ENCODE measurements at places on chromosomes 11 and 22.

DNA sequence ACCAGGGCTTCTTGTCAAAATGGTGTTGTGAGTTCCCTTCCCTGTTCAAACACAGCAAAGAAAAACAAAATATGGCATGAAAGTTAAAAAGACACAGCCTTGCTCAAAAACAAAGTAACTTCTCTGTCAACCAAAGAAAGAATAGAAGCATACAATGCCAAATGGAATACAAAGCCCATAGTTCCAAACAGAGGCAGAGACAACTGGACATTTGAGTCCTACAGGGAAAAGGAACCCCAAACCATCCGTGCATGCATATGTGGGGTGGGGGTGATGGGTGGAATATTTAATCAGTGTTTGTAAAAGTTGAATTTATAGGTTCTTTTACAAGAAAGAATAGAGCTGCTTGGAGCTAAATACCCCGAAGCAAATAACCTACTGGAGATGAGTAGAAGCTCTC lies 218.7 kb downstream of the FAM76B start:
- DNase-seq = no peak

- DNase-seq = no peak
Measured at GRCh38 chr11:1401656-1402221, 12.0 kb downstream of the BRSK2 start.

DNA sequence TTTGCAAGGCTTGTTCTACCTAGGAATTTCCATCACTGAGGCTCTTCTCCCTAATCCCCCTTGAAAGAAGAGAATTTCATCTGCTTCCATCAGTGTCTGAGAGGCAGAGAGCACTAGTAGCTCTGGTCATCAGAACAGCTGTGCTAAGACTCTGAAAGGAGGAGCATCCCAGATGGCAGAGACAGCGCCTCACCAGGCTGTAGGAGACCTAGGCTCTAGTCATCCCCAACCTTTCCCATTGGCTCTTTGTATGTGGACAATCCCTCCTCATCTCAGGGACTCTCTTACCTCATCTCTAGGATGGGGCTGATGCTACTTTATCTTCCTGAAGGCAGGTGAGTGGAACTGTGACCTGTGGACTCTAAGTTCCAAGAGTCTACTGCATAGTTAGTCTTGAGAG lies 8.8 kb upstream of the OR9I1 start:
- no peak for DNase-seq

- no peak for DNase-seq
Measured at GRCh38 chr11:2444821-2445745, at the start of gene KCNQ1. Gene KCNQ1 (plus strand): TSS chr11:2445008. CDS start chr11:2445099, 91 bp downstream.

- DNase-seq = no peak
Measured at GRCh38 chr11:96967616-96968015, 577.8 kb downstream of the JRKL start.

- no peak for DNase-seq
Measured at GRCh38 chr11:77119531-77119936, 8.5 kb upstream of the MYO7A start.

- DNase-seq = no peak
Measured at GRCh38 chr11:58057481-58057880, 26.7 kb downstream of the OR6Q1 start.

DNA sequence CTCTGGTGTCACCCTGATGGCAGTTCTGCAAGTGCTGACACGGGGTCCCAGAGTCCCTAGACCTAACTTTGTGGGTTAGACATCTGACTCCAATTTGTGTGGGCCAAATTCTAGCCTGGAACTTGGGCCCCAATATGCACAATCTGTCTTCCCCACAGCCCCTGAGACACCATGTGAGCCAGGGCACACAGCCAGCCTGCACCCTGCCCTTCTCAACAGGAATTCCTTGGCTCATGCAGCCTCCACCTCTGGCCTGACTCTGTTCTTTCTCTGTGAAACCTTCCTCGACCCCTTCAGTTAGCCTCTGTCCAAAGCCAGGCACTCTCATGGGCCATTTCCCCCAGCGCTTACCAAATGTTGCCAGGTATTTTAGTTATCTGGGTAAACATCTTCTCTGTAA lies 59.1 kb upstream of the POU2AF1 start:
- DNase-seq = no peak

DNA sequence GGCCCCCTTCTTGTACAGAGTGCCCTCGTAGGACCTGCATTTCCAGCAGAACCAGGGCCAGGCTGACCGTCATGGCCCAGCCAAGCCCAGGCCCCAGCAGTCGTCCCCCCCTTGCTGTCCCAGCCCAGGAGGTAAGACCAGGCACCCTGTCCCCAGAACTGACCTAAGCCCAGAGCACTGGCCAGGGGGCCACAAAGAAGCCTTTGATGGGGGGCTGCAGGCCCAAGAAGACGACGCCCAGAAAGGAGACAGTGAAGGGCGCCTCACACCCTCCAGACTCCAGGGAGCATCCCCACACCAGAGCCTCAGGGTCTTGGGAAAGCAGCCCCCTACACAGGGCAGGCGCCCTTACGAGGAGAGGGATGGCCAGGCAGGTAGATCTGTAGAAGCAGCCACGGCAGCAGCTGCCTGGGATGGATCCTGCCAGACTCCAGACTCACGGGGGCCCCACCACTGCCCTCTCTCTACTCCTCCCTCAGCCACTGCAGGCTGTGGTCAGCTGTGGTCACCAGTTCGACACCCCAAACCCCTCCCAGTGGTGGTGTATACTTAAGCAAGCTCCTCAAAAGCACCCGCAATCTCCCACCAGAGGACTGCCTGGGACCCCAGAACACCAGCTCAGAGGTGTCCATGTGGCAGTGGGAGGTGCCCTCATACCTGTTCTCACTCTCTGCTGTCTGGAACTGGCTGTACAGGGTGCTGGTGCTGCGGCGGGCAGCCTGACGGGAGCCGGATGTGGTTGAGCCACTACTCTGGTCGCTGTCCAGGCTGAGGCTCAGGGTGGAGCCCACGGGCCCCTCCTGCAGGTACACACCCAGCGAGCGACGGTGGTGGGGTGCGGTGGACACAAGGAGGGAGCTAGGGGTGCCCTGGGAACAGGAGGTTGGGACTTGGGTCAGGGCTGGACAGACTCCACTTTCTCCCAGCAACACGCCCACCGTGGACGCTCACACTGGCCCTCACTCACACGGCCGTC lies 27.0 kb downstream of the SBF1 start:
- no peak for DNase-seq

GRCh38 chr22:46374663-46375474 lies 39.4 kb downstream of the TRMU start:
- DNase-seq = no peak

DNA sequence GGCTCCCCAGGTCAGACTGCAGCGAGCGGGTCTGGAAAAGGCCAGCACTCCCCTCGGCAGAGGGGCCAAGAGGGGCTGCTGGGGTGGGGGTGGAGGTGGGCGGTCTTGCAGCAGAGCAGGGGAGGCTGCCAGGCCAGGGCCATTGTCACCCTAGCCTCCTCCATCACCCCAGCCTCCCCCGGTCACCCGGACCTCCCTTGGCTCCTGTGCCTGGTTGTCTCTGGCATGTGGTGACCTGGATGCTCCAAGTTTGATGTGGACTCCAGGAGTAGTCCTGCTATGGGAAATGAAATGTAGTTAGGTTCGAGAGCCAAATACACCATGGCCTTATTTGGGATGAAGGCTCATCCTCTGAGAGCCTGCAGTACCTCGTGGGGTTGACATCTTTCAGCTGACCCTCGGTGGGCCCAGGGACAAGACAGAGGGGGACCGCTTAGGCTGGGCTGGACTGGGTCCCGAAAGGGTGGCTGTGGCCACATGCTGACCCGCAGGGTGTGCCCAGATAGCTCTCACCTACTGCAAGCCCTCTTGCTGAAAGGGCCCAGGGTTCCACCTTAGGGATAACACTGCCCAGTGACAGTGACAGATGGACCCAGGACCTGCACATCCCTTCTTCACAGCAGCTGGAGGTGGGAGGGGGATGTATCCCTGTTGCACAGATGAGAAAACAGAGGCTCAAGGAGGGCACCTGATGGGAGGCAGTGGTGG lies 24.1 kb downstream of the MRGPRD start:
- DNase-seq = no peak

DNA sequence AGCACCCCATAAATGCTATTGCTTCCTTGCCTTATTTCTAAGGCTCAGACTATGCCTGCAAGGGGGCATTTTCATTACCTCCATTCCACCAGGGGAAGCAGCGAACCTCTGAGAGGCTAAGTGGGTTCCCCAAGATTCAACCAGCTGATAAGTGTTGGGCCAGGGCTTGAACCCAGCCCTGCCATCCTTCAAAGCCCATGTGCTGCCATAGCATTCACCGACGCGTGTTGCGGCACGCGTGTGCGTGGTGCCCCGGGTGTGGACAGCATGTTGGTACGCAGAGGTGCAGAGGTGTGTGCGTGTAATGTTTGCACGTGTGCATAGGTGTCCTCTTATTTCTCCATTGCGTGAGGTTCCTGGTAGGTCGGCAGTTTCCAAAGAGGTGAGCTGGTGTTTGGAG lies 66.0 kb upstream of the PPARA start:
- DNase-seq = no peak

- DNase-seq = no peak
Measured at GRCh38 chr11:41301023-41301422, 158.4 kb downstream of the LRRC4C start.

GRCh38 chr22:38839686-38840085 lies 4.1 kb downstream of the NPTXR start:
- no peak for DNase-seq

DNA sequence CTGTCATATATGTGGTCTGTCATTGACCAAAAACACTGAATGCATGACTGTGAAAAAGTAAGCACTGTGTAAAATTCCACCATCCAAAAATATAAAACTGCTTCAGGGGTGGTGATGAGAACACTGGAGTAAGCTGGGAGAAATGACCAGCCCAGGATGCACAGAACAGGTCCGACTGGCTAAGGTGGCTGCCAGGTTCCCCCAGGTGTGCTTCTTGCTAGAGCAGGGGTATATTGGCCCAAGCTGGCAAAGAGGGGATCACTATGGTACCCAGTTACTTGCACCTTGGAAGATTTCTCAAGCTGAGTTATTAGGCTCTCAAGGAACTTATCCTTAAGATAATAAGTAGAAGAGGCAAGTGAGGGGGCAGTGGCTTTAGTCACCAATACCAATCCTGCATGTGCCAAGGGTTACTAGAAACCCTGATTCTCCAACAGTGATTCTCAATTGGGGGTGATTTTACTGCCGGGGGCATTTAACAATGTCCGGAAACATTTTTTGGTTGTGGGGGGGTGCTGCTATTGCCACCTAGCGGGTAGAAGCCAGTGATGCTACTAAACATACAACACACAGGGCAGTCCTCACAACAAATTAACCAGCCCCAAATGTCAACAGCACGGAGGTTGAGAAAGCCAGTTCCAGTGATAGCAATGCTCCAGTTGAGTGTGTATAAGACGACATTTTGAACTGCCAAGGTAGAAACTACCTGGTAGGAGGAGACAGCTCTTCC lies 15.7 kb downstream of the SNU13 start:
- no peak for DNase-seq

- DNase-seq = no peak
Measured at GRCh38 chr11:86863476-86863875, 63.1 kb downstream of the PRSS23 start.
